ENCODE measurements at places on chromosomes 3 and 15.

- peak; percentile 77 for DNase-seq
Measured at GRCh38 chr3:112653881-112654300, 12.9 kb upstream of the CCDC80 start.

GRCh38 chr3:30473374-30474051, 132.9 kb upstream of the TGFBR2 start:
- DNase-seq = peak; percentile 16

GRCh38 chr3:77536038-77536775, 496.3 kb downstream of the ROBO2 start:
- DNase-seq = no peak

- DNase-seq = no peak
Measured at GRCh38 chr3:110389005-110389404, 682.6 kb upstream of the NECTIN3 start.

DNA sequence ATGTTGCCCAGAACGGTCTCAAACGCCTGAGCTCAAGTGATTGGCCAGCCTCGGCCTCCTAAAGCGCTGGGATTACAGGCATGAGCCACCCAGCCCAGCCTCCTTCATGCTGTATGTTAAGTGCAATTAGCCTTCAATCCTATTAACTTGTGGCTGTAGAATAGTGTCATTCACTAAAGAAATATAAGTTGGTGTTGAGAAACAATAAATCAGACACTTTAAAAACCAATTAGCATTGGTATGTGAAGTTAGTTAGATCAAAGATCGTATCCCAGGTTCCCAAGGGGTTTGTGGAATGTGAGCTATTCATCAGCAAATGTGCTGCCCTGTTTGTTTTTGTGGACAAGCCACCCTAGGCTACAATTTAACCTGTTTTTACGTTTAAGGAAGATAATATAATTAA, 11.0 kb upstream of the PIK3CB start:
- DNase-seq = no peak

- no peak for DNase-seq
Measured at GRCh38 chr15:92384381-92384780, 9.3 kb upstream of the ST8SIA2 start.

- no peak for DNase-seq
Measured at GRCh38 chr3:56193519-56193918, 274.7 kb downstream of the ERC2 start.

DNA sequence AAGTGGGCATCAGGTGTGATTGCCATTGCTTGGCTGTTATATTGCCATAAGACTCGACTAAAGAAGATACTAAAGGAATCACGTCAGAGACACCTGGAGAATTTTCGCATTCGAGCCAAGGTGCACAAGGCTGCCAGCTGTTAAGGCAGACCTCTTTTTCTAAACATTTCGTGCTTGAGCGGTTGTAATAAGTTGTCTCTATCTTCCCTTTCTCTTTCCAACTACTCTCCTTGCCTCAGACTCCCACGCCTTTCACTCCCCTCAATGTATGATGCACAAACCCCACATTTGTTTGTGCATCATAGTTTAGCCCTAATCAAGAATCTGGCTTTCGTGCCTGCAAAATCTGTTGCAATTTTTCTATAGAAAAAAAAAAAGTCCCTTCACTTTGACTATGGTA, 118.0 kb downstream of the IQCH start:
- DNase-seq = no peak

DNA sequence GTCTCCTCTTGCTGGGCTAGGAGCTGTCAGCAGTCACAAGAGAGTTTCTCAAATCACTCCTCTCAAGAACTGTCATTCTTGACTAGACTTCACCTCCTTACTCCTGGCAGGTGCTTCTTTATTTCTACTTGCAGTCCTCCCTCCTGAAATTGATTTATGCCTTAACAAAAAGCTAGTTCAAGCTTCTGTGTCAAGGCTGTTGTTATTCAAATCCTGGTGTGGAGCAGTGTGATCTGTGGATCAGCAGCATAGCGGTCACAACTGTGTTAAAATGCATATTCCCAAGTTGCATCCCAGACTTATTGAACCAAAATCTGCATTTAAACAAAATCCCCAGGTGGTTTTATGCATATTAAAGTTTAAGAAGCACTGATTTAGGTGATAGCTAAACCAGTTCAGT, 120.7 kb upstream of the MRPL3 start:
- DNase-seq = no peak
